Sigmoid colon (tissue), 7 donors: ENCODE measurements at places on chromosomes 6 and 20. TPM values are rescaled to one million over a fixed set of nuclear protein-coding genes. Genes with fewer than 3 reads are reported as not detected.

- H3K27ac ChIP-seq = no peak overlapping the region
- H3K4me1 ChIP-seq = no peaks in the 10 kb centered on the region
- no peaks in the 10 kb centered on the region for H3K27me3 ChIP-seq
Measured at GRCh38 chr6:150327117-150327774, 41.6 kb upstream of the IYD start.

DNA sequence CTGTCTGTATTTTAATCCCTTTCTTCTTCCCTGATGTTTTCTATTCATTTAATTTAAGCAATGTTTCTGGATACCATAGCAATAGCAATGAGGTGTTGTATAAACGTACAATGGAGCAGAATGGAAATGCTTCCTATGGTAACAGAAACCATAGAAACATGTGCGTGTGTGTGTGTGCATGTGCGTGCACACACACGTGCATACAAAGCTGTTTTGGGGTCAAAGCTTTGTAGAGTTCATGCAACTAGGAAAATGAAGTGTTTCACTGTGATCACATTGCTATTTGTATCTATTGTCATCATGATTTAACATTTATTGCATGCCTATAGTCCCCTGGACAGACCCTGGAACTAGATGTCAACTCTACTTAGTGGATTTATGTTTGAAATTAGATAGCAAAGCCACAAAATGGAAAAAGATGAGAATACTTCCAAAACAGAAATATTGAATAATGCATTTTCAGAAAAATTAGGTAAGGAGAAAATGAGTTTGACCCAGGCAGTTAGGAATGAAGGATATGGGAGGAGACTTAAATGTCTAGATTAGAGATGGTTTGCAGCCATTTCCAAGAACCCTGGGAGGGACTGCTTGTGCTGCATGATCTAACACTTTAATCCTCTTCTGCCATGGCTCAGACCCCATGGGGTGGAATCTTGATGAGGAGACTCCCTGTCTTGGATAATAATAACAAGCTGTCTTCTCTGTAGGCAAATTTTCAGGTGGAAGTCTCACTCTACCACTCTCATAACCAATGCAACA lies 124.4 kb downstream of the TRMT11 start:
- no peaks in the 10 kb centered on the region for H3K36me3 ChIP-seq
- no peaks in the 10 kb centered on the region for H3K27me3 ChIP-seq
- H3K4me3 ChIP-seq = no peak overlapping the region
- no peaks in the 10 kb centered on the region for H3K4me1 ChIP-seq
- DNase-seq = no peak
- H3K27ac ChIP-seq = no peak overlapping the region

- no peak for DNase-seq
- no peaks in the 10 kb centered on the region for H3K4me1 ChIP-seq
- H3K27me3 ChIP-seq = no peaks in the 10 kb centered on the region
Measured at GRCh38 chr20:10792291-10792690, 118.5 kb upstream of the JAG1 start.

DNA sequence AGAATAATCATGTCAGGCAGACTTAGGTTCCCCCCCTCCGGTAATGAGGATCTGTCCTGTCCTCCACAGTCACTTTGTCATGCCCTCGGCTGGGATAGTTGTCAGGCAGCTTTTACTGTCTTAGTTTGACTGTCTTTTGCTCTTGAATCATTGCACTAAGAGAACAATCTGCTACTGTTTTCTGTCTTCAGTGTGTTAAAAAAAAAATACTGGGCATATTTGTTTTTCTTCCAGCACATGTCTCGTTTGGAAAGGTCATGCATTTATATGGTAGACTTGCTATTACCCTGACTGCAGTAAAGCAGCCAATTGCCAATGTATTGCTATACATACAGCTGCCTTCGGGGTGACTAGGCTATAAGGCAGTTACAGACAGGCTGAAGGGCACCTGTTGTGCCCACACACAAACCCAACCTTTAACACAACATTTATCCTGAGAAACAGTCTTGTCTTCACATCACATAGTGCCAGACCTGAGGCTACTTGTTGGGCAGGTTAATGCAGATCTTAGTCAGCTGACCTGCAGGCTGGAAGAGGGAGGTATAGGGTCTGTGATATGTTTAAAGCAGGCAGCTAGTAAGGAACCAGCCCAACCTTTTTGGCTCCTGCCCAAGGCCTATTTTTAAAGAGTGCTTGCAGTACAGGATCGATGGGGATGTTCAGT lies 26.7 kb downstream of the ARFGEF3 start:
- no peaks in the 10 kb centered on the region for H3K27me3 ChIP-seq
- H3K27ac ChIP-seq = no peak overlapping the region
- peaks cover 9% of the 10 kb centered on the region for H3K4me1 ChIP-seq
- no peaks in the 10 kb centered on the region for H3K36me3 ChIP-seq
- H3K4me3 ChIP-seq = no peak overlapping the region

DNA sequence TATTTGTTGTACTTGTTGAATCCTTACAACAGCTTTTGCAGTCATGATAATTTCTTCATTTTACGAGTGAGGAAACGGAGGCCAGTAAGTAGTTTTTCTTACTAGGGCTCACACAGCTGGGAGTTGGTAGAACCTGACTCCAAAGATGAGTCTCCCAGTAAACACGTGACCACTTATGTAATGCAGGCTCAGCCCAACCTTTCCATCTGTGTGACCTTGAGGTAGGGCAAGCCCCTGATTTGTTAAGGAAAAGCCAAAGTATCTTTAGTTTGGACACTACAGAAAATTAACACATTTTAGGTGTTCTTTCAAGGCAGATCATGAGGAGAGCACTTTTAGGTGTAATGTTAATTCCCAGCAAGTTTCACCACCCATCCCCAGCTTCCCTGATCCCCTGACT lies 111.3 kb downstream of the LRRC1 start:
- H3K36me3 ChIP-seq = peaks cover 40% of the 10 kb centered on the region
- H3K4me1 ChIP-seq = no peaks in the 10 kb centered on the region
- no peak overlapping the region for H3K27ac ChIP-seq
- no peaks in the 10 kb centered on the region for H3K27me3 ChIP-seq
- no peak for DNase-seq

DNA sequence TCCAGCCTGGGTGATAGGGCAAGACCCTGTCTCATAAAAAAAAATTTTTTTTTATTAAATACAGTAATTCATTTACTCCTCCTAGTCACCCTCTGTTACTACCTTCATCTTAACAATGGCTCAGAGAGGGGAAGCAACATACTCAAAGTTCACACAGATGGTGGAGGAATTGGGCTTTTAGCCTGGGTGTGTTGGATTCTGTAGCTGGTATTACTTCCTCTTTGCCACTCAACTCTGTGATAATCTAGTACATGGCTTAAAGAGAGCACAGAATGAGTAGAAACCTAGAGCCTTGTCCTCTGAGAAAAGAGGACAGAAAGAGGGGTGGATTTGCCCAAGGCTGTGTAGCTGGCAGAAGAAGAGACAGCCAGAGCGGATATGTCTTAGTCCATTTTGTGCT lies 96.6 kb downstream of the DLGAP4 start:
- H3K4me3 ChIP-seq = no peak overlapping the region
- DNase-seq = no peak
- H3K27me3 ChIP-seq = no peaks in the 10 kb centered on the region
- H3K4me1 ChIP-seq = no peaks in the 10 kb centered on the region
- H3K27ac ChIP-seq = no peak overlapping the region
- H3K36me3 ChIP-seq = no peaks in the 10 kb centered on the region

CCN6 gene
- not detected for total RNA-seq

PPP1R16B gene
- 3.9 TPM for total RNA-seq

PTGIS gene
- 241 TPM for total RNA-seq

ARMC12 gene
- 5.0 TPM for total RNA-seq
